ENCODE measurements at places on chromosomes 1 and 21.
A peak's percentile ranks its signal among the peaks of the same experiment; 100 is the strongest.

DNA sequence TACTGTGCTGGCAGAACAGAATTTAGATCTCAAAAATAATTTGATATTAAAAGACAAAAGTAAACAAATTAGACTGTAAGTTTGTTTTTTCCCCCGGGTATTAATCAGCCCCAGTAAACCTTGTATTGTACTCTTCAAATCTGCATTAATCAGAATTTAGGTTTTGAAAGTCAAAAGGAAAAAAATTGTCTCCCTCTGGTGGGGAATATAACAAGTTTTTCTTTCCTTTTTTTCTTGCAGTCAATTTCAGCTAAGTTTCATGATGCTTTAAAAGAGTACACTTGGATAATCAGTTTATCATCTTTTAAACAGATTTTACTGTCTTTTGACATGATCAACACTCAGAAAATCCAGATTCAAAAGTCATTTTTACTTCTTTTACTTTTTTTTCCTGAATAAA lies 134.5 kb upstream of the PKN2 start:
- no peak for DNase-seq

DNA sequence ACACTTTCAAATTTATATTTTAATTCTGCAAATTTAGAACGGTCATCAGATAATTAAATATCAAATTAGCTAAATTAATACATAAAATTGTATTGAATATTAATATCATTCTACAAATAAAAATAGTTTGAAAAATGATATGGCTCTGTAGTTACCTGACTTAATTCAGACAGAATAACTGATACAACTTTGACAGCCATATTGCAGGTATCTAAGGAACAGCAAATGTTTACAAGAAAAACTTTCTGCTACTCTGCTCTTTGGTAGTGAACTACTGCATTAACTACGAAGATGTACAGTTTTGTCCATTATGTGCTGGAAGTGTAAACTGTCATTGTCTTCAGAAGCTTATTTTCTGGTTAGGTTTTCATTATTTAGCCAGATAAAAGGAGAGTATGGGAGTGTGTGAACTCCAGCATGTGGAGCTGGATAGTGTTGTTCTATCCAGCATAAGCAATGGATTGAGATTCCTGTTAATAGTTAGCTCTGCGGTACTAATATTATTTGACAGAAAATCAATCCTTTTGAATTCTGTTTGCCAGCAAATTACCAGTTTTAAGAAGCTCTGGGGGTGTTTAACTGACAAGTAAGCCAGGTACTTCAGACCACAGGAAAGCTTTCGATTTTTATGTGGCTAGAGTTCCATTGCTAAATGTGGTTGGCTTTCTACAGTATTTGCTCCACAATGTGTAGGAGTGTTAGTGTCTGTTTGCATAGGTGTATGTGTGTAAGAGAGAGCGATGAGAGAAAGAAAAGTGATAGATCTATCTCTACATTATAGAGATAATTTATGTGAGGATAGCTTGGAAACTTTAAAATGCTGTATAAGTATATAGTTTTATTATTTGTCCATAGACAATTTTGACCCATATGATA lies 247.9 kb downstream of the GRIK1 start:
- DNase-seq, result no peak

- DNase-seq, result peak; percentile 30
Observed at GRCh38 chr1:163315773-163316374, 5.9 kb upstream of the NUF2 start.

DNA sequence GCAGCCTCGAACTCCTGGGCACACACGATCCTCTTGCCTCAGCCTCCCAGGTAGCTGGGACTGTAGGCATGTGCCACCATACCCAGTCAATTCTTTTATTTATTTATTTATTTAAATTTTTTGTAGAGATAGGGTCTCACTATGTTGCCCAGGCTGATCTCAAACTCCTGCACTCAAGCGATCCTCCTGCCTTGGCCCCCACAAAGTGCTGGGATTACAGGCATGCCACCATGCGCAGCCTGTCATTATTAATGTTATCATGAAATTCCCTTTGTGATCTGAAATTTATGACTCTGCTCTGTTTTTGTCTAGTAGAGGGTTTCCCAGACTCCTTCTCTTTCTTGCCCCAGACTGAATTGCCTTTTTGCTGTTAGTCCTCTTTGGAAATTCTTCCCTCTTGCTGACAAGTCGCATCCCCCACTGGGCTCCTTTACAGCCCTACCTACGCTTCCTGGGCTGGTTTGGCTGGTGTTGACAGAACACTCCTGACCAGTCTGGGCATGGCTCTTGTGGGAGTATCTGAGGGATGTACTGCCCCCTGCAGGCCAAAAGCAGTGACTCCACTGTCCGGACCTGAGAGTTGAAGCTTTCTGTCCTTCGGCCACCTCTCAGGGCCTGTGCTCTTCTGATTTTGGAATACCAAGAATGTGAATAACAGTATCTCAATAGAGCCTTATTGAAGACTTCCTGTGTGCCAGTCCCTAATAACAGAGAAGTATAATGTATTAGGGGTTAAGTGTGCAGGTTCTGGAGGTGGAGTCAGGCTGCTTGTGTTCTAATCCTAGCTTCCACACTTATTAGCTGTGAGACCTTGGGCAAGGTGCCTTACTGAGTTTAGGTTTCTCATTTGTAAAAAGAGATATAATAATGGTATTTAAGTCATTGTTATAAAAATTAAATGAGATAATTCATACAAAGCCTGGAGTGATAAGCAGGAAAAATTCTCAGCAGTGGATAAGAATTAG lies 28.2 kb downstream of the TCEANC2 start:
- peak; percentile 50 for DNase-seq

DNA sequence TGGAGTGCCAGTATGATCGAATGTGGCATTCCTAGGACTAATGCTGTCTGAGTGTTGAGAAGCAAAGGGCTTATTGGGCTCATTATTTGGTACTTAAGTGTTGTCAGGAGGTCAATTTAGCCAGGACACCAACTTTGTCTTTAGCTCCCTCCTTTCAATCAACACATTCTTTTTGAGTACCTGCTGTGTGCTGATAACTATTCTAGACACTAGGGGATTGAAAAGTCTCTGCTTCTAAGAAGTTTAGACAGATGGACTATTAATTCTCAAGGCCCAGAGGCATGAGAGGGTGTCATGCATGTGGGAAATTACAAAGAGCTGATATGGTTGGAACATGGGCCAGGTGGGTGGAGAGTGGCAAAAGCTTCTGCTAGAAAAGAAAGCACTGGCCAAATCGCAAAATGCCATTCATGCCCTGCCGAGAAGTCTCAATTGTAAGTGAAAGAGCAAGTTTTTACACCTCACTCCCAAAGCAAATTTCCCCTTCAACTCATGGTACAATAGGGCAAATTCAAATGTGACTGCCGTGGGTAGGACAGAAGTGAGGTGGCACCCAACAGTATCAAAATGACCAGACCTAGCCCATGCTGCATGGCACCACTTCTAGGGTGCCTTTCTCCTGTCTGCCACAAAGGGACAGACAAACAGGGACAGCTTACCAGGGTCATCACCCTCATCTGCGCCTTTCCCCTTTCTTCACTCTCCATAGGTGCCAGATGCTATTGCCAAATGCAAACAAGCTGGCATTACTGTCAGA lies 53.6 kb upstream of the LAX1 start:
- DNase-seq, result no peak

GRCh38 chr1:193421487-193421886 lies 235.1 kb upstream of the B3GALT2 start:
- no peak for DNase-seq

- peak; percentile 63 for DNase-seq
Observed at GRCh38 chr1:168656485-168656884, 72.5 kb downstream of the DPT start.

DNA sequence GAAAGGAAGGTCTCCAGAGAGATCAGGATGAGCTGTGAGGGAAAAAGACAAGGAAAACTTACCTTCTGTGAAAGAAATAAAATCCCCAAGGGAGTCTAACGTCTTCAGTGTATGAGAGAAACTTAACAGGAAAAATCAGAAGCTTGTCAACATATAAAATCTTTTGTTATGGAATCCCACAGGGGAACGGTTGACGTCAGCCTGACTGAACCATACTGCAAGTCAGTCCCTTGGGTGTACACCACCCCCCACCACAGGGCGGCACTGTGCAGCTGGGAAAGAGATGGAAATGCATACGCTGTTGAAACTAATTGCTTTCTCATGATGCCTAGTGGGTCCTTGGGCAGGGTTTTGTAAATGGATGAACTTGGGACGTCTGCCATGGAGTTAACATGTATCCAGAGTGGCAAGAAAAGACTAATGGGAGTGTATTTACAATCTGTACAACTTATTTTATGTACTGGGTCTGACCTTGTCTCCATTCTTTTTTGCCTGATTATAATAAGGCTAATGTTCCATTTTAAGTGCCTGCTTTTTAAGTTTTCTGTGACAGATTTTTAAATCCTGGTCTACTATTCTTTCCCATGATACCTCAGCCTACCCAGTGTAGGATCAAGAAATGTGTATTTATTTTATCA lies 22.7 kb downstream of the UTP25 start:
- DNase-seq, result peak; percentile 97

DNA sequence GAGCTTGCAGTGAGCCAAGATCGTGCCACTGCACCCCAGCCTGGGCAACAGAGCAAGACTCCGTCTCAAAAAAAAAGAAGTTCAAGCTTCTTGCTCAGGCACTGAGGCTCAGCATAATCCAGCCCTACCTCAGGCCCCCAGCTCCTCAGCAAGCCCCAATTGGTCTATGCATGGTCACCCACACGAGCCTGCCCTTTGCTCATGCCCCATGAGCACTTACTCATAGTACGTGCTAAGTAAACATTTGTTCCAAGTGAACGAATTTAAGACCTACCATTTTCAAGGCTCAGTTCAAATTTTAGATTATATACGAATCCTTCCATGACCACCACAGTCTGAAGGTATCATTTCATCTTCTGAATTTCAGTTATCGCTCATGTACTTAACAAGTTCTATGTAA lies 4.3 kb downstream of the PDZK1 start:
- DNase-seq, result no peak

DNA sequence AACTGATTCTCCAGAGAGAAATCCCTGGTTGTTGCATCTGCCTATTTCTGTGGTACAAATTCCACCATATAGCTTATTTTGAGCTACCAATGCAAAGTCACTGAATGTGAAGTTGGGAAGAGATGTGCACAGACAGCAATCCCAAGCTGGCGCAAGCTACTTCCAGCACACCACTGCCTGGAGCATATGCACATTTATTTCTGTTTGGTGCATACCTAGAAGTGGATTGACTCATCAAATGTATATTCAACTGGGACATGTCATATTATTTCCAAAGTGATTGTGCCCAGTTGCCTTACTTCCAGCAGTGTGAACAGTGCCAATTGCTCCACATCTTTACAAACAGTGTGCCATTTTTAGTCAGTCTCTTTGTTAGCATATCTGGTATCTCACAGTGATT lies 58.2 kb upstream of the PLD5 start:
- no peak for DNase-seq

GRCh38 chr1:159790237-159790917 lies 9.6 kb downstream of the DUSP23 start:
- peak; percentile 22 for DNase-seq

DNA sequence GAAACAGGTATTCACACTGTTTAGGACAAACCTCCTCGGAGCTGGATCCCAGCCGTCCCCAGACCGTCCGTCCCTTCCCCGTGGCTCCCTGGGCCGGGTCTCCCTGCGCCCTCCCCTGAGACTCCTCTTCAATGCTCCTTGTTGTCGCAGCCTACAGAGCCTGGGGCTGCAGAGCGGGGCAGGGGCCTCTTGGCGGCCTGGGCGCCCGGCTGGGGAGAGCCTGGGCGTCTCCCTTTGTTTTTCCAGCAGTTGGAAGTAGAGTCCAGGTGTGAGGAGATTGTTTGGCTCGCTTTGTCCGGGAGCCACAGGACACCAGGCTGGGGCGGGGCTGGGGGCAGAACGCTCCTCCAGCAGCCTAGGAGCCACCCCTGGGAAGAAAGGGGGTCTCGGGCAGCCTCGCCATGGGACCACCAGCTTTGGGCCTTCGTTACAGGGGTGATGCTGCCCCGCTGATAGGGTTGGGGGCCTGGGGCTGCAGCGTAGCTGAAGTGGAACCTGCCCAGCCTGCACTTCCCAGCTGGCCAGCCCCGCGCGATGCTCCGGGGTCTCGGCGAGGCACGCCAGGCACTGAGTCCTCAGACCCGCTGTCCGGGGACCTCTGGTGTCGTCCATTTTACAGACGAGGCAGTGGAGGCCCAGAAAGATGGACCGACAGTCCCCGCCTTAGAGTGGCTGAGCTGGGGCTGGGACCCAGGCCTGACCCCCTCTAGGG lies 66.9 kb downstream of the PRDM16 start:
- peak; percentile 50 for DNase-seq

DNA sequence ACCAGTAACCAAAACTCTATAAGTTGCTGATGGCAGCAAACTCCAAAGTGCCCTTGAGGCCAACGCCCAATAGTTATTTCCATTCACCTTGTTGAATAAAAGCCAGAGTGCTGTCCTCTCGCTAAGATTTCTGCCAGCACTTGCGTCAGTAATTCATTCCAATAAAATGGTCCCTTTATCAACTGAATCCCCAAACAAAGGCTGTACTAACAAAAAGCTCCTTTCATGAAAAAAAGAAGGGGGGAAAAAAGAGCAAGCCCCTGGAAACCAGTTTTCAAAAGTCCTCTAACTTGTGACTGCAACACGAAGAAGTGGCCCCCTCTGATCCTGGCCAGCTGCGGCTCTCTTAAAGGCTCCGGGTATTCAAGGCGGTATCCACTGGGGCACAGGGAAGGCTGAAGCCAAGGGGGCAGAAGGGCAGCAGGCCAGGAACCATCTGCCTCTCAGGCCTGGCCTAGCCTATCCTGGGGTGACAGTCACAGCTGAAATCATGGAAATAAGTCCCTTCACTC lies 55.8 kb upstream of the ZNF326 start:
- no peak for DNase-seq

DNA sequence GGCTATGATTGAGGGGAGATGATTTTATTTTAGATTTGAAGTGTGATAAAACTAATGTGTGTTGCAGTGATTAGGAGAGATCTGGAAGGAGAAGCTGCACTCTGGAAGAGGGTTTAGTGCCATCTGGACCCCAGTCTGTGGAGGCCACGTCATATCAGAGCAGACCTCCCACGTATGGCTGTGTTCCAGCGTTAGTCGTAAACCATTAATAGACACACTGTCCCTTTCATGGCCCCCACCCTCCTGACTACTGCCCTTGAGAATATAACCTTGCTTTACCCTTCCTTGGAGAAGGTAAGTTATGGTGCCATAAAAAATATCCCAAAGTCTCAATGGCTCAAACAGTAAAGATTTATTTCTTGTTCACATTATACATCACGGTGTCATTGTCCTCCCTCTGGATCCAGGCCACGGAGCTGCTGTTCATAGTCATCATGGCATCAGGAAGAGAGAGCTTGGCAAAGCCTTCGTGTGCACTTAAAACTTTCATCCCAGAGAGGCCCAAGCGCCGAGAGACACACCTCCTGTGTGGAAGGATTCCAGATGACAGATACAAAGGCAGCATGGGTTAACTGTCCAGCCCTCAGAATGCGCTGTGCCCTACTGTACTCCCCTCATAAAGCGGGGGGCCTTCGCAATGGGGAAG lies 33.2 kb downstream of the RHOU start:
- no peak for DNase-seq

DNA sequence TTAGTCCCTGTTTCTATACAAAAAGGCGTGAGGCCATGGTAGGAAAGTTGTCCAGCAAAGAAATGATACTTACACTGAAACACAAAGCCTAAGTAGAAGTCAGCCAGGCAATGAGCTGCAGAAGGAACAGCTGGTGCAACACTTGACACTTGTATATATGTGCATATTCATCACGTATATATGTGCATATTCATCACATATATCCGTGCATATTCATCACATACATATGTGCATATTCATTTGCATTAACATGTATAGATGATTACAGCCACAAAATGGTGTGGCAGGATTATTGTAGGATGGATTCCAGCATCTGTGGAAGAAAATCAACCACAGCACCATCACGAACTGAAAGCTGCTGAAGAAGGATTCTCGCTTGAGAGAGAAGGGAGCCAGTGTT lies 189.0 kb upstream of the RGS18 start:
- DNase-seq, result no peak
